GM10248 (cell line): ENCODE measurements at places on chromosomes 6 and 20.

DNA sequence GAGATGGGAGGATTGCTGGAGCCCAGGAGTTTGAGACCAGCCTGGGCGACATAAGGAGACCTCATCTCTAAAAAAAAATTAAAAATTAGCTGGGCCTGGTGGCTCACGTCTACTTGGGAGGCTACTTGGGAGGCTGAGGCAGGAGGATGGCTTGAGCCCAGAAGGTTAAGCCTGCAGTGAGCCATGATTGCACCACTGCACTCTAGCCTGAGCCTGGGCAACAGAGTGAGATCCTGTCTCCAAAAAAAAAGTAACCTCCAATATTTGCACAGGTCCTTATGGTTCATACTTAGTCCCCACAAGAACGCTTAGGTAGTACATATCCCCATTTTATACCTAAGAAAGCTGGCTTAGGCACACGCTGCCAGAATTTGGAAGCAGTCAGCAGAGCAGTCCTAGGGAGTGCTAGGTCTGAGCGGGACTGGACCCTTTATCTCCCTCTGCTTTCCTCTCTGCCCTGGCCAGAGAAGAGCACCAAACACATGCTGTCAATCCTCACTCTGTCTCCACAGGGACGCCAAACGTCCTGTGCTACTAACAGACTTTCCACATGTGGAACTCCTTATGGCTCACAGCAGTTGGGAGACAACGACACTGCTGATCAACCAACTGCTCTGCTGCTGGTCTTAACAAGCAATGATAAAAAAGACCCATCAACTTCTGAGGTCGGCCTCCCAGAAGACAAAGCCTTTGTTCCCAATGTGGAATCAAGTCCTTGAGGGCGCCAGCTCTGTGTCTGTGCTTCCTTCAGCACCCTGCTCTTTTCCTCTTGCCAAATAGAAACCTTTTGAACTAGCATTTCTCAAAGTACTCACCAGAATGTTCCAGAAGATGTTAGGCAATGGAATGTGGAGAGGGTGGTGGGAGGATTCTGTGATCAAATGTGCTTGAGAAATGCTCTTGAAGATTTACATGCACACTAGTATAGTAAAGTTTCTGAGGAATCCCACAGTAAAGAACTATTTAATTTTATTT is 226.3 kb upstream of the DTNBP1 start:
- no peak for DNase-seq

GRCh38 chr6:17059850-17060249 is 42.0 kb upstream of the STMND1 start:
- DNase-seq = no peak

DNA sequence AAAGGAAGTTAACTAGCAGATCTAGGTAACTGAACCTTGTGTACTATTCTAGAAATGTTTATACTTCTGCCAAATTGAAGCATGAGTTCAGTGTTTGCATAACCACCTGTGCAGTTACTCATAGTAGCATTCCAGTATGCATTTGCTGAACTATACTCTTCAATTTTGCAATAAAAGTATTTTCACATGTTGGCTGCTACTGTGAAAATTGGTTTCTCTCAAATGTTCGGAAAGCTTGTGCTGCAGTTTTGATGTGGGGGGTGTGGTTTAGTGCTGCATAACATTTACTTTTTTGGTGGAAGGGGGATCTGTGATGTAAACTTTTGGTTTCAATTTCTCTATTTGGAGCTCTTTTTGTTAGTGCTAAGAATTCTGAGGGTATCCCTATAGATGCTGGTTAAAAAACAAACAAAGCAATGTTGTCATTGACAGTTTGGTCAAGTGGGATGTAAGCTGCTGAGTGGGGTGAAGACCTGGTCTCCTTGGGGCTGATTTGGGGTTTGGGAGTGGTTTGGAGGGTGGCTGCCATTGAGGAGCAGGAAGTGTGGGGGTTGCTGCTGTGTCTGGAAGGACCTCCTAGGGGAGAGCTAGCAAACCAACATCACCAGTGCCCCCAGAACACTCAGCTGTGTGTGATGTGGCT is 87.8 kb downstream of the CARMIL1 start:
- peak; percentile 43 for DNase-seq

DNA sequence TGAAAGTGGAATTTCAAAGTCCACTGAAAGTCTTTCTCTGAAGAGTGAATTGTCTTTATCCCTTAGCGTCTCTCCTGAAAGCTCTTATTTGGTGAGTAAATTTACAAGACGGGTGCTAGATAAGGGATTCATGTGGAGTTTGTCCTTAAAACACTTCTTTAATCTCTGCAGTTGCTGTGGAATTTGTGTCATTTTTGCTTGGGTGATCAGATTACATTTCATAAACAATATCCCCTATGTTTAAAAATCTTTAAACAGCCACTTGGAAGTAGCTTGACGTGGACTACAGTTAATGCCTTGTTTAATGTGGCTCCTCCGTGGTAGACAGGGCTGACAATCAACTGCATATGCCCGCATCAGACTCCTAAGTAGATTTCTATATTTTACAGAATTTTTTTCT is 175.4 kb upstream of the ZNF217 start:
- DNase-seq = no peak

GRCh38 chr6:131231103-131231502 is 95.8 kb downstream of the AKAP7 start:
- no peak for DNase-seq

DNA sequence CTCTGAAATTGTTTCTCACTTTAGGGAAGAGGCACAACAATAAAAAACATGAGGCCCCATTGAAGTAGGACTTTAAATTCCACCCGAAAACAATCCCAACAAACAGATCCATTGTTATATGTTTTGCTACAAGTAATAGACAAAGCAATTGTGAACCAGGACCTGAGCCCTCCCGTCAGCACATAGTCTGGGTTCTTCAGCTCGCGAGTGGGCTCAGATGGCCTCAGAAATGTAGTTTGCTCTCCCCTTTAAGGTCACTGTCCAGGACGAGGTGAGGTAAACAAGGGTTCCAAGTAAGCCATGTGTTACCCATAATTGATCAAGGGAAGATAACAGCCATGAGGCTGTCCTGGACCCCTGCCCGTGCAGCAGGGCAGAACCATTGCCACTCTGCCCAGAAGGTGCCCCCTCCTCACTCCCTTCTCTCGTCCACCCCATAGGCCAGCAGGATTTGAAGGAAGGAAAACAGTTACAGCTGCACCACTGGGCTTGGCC is 160.1 kb upstream of the QKI start:
- DNase-seq = no peak

GRCh38 chr6:16476861-16477260 is 238.5 kb downstream of the GMPR start:
- peak; percentile 45 for DNase-seq

- no peak for DNase-seq
These were observed 322.8 kb upstream of the SOX4 start for GRCh38 chr6:21270636-21271201.

DNA sequence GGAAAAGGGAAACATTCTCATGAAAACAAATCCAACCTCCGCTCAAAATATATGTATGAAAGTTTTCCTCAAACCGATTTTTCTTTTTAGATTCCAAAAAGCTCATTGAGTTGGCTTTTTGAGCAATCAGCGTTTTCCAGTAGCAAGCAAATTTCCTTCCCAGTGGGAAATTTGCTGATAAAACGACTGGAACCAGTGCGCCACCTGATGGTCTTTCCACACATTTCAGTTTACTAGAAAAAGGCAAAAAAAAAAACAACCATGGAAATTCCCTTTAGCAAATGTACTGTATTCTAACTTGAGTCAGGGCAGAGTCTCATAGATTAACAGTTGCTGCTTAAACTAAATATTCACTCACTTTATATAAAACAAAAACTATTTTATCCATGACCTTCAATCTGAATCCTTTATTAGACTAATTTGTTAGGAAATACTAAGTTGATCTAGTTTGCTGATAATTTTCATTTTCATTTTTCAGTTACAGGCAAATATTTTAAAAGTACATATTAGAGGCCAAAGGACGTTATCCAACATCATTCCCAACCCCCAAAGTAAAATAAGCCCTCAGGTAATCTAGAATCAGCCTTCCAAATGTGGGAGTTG is 271.5 kb downstream of the FOXA2 start:
- DNase-seq = no peak

GRCh38 chr6:71886184-71887005 is at the start of gene RIMS1:
TSS of gene RIMS1 (plus strand) at chr6:71886550. CDS start at chr6:71887024, 474 bp downstream.
- DNase-seq = peak; percentile 57

DNA sequence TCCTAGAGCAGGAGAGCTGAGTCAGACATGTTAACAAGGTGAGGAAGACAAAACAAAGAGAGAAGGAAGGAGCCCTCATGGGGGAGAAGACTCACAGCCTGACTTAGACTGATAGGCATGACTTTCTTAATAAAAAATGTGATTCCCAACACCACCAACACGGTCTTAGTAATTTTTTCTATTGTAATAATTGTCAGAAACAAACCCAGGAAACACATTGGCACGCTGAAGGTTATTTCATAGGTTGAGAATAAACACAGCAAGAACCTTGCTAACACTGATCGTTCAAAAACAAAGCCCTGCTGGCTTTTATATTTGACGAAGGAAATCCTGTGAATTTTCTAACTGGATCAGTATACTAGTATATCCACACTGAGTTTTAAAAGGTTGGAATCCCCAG is 286.8 kb downstream of the HACE1 start:
- no peak for DNase-seq

DNA sequence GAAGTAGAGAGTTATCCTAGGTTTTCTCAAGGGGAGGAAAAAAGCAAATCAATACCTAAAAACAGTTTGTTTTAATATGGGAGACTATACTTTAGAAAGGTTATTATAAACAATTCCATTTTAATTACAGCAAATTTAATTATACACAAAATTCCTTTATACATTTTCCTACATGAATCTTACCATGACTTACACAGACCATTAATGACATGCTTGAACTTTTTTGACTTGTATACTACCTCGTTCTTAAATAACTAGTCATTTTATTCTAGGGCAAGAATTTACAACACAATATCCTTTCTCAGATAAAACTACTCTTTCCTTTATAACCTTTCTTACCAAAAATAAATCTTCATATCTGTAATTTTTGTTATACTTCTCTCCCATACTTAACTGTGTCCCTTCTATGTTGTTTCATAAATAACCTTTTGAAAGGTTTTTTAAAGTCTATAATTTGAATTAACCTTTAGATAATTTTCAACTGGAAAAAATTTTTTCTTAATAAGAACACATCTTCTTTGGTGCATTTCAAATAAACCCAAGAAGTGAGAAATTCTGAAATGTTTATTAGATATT is 729.4 kb downstream of the TENT5A start:
- no peak for DNase-seq
